ENCODE measurements at places on chromosomes 6 and 20. TPM values are rescaled to one million over a fixed set of nuclear protein-coding genes. Genes with fewer than 3 reads are reported as not detected.

The HTR1E gene
- not detected for total RNA-seq

The FNDC11 gene
- 0.18 TPM for total RNA-seq

The R3HDML gene
- not detected for total RNA-seq

The GSTA3 gene
- not detected for total RNA-seq

The PI16 gene
- total RNA-seq: not detected

The HLA-DOA gene
- 2.1 TPM for total RNA-seq

Measured in activated T-cell treated with anti-CD3 and anti-CD28 coated beads, Interleukin-2, amount 50 U/mL, for 4 hours (primary cell).